Right cardiac atrium (tissue), 5 donors: ENCODE measurements at places on chromosomes 7 and 10.

DNA sequence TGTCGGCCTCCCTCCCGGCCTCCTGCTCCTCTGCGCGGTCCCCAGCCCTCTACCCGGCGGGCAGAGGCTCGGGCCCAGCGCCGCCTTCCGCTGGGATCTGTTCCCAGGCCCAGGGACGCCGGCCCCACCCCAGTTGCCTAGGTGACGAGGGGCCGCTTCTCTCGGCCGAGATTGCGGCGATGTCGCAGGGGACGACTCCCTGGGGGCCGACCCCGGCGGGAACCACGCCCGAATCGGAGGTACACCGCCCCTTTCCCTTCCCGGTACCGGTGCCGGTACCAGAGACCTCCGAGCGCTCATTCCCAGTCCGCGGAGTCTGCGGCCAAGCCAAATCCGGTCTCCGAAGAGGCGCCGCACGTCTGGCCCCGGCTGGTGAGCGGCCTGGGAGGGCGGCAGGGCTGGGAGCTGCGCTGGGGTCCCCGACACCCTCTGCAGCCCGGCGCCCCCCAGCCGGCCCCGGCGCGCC is at the start of gene CABCOCO1:
TSS of gene CABCOCO1 (plus strand) at position 136 of the 466 bp plus-strand sequence. CDS start at position 180, 44 bp downstream.
- DNase-seq: peak; percentile 81

- no peak for DNase-seq
Observed at GRCh38 chr7:95859429-95859828, 87.1 kb downstream of the DYNC1I1 start.

DNA sequence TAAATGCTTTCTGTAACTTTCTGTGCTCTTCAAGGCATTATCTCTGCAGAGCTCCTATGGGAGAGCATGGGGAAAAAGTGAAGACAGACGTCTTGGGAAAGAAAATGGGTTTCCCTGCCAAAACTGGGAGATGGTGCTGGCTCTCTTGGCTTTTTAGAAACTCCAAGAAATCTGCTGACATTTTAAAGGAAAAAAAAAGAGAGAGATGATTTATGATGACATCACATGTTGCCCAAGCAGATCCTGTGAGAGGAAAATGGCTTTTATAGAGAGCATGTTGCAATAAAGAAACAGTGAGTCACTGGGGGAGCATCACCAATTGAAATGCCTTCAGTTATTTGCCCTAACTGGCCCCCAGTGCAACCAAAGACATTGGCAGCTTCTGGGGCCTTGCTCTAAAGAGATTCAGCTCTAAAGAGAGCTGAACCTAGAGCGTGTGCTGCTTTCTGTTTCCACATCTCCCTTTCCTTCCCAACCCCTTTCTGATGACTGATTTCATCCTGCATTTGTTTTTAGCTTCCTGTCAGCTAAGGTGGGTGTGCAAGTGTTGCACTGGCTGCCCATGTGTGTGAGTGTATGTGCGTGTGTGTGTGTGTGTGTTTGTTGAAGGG is 37.7 kb downstream of the LRMDA start:
- DNase-seq: no peak

- DNase-seq: peak; percentile 90
Observed at GRCh38 chr7:36303202-36304098, 86.2 kb upstream of the ANLN start.

GRCh38 chr7:44313016-44313415 is 12.4 kb downstream of the CAMK2B start:
- DNase-seq: peak; percentile 38

DNA sequence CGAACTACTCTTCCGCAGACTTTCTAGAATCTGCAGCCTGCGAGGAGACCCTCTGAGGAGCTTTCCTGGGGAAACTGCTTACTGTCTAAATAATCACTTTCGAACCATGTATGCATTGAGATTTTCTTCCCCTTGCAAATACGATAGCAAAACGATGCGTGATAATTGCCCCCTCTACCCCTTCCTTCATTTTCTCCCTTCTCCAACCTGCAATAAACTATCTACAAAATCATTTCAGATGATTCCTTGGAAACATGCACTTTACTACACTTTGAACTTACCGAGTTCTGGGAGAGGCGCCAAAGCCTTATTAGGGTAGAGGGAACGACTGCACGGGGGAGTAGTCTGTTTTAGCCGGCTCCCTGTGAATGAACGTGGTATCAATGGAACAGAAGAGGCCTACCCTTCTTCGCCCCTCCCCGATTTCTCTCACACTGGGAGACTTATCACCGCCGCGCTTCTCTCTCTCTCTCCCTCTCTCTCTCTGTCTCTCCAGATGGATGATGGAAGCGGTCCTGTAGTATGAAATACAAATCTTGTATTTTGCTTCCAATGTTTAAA is at the start of gene FGFBP3:
TSS of gene FGFBP3 (minus strand) at position 370 of the 561 bp plus-strand sequence. CDS start 517 bp downstream, outside the sequence.
- DNase-seq: peak; percentile 35

DNA sequence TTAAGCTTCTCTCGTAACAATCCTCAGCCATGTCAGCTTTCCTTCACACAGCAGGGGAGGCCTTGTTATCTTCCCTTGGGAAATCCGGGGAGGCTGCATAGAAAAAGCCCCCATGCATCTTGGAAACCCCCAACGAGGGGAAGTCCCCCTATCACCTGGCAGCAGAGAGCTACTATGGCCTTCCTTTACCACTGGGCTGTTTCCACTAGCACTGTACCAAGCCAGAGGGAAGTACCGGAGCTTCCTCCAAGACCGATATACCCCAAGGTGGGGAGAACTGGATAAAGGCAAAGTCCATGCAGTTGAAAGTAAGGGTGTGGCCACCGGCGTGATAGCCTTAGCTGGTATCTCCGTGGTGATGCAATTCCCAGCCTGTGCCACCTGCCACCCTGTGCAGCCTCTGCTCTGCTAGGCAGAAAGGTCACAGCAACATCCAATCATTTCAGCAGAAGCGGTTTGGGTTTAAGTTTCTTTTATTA is 4.4 kb upstream of the CLIP2 start:
- no peak for DNase-seq

GRCh38 chr10:117237401-117237991 is 3.4 kb upstream of the SLC18A2 start:
- no peak for DNase-seq

DNA sequence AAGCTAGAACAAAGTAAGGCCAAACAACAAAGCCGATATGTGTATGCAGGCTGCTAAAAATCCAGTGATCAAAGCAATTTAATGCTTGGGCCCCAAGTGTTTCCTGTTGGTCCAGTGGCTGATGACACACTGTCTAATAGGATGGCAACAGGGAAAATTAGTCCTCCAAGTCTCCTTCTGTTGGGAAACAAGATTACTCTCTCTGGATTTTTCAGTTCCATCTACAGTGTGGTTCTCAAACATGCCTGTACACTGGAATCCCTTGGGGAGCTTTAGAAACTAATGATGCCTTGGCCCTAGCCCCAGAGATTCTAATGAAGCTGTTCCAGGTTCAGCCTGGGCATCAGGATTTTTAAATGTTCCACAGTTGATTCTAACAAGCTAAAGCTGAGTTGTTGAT is 198.7 kb downstream of the AHR start:
- no peak for DNase-seq

DNA sequence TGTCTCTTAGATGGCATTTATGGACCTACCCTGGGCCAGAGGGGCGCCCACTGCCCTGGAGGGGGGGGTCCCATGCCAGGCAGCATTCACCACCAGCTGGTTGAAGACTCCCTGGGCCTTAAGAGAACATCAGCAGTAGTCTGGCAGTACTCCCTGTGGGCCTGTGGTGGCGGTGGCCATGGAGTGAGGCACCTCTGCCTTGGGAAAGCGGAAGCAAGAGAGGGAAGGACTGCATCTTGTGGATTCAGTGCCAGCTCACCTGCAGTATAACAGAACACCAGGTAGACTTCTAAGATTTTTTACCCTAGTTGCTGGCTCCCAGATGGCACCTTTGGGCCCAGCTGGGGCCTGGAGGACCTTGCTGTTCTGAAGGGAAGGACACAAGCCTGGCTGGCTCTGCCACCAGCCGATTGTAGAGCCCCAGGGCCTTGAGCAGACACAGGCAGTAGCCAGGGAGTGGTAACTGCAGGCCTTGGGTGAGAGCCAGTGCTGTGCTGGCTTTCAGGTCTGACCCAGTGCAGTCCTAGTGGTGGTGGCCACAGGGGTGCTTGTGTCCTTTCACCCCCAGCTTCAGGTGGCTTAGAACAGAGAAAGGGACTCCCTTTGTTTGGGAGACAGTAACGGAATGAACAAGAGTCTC is 15.8 kb downstream of the PLAC9 start:
- DNase-seq: no peak

GRCh38 chr10:128067691-128068397 is 58.4 kb downstream of the MKI67 start:
- DNase-seq: no peak

DNA sequence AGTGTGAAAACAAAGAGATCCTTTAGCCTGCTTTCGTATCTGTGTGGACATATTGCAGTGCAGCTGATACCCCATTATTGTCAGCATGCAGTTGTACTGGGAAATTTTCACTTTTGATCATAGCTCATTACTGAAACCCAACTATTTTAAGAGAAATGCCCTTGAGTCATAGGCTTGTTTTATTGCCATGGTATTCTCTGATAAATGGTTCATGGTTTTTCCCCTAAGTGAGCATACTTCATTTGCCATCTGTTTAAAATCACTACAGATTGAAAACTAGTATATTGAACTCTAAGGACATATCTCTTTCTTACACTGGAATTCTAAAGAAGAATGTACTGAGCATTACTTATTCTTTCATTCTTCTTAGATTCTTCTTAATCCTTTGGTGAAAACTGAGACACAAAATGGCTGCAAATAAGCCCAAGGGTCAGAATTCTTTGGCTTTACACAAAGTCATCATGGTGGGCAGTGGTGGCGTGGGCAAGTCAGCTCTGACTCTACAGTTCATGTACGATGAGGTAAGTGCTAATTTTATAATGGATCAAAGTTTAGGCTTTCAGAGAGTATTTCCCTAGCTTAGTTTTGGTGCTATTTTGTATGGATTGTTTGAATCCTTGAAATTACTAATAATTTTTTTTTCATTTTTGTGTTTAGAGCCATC is 63.0 kb downstream of the RALA start:
- no peak for DNase-seq

DNA sequence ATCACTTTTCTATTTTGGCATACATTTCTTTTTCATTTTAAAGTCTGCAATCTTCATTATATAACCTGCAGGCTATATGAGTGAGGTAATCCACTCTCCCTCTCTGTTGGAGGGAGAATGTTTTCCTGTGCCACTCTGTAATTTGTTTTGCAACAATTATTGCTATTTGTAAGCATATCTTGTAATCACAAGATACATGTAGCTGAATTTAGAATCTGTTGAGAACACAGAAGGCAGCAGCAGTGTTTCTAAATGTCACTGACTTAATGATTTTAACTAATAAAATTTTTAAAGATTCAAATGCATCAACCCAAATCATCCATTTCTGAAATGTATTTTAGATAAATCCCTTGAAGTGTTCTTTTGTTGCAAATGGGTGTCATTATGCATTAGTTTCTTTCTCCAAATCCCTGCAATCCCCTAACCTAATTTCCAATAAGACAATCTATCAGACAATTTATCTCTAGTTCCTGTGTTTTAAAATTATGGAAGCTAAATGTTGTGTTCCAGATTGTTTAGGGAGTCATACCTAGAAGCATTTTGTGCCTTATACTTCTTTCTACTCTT is 19.8 kb upstream of the UMAD1 start:
- no peak for DNase-seq

DNA sequence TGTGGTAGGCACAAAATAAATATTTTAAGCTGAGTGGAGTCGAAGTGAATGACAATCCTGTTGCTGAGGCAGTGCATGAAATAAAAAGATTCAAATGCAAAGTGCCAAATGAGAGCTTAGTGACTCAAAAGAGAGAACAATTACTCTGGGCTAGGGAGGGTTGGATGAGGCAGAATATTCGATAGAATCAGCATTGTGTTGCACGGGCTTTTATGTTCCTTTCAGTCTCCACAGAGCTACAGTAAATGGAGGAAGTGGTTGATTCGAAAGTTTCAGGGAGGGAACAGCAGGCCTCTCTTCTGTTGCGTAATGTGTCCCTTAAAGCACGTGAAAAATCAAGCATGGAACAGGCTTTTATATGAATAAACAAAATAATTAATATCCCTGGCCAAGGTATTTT is 599.3 kb upstream of the CELF2 start:
- DNase-seq: no peak

GRCh38 chr7:117047496-117047895 is 94.2 kb downstream of the ST7 start:
- no peak for DNase-seq

GRCh38 chr7:101586078-101586905 is 42.8 kb downstream of the MYL10 start:
- DNase-seq: no peak

GRCh38 chr10:86387178-86387794 is 20.7 kb upstream of the GRID1 start:
- no peak for DNase-seq

DNA sequence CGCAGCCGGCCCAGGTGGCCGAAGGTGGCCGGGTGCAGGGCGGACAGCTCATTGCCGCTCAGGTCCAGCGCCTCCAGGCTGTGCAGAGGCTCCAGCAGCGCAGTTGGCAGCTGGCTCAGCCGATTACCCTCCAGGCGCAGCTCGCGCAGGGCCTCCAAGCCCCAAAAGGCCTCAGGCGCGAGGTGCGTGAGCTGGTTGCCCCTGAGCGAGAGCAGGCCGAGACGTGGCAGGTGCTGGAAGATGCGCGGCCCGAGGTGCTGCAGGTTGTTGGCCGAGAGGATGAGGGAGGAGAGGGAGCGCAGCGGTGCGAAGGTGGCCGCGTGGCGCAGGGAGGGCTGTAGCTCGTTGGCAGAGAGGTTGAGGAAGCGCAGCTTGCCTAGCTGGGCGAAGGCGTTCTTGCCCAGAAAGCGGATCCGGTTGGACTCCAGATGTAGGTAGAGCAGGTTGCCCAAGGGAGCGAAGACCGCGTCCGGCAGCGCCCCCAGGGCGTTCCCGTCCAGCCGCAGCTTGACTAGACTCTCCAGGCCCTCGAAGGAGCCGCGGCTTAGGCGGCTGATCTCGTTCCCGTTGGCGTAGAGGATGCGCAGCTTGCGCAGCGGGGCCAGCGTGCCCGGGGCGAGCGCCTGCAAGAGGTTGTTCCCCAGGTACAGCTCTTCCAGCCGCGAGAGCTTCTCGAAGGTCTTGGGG is 923 bp downstream of the TRIL start:
- peak; percentile 73 for DNase-seq
